GM13976 (cell line): ENCODE measurements at places on chromosomes 7 and 10.
A peak's percentile ranks its signal among the peaks of the same experiment; 100 is the strongest.

GRCh38 chr7:103851357-103851756 lies 138.1 kb downstream of the RELN start:
- peak; percentile 10 for DNase-seq

DNA sequence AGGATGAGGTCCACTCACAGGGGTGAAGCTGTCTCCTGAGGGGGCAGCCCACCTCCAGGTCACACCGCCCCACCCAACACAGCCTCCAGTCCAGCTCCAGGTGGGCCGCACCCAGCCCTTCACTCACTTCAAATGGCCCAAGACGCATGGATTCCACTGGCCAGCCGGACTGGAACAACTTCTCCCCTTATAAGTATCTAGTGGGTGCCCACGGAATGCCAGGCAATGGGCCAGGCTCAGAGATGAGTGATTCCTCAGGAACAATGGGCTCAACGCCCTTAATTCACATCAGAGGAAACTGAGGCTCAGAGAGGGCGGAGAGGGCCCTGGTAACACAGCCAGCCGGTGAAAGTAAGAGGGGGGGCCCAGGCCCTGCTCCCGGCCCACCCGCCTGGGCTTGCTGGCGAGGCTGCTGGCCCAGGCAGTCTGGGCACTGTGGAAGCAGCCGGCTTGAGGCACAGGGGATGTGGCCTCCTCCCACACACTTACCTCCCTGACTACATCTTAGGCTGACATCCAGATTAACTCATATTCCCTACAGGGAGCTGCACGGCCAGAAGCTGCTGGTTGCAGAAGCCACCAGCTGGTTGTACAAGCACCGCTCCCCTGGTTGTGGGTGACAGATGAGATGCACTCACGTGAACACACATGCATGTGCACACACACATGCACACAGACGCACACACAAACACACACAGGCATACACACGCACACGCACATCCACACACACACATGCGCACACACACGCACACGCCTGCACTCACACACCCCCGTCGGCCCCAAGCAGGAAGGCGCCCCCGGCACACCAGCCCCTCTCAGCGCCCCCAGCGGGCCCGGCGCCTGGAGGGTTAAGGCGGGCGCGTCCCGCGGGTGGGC lies 1.0 kb upstream of the FAM20C start:
- DNase-seq, result no peak

- no peak for DNase-seq
These were observed 682.8 kb upstream of the NRP1 start for GRCh38 chr10:34017281-34017680.

DNA sequence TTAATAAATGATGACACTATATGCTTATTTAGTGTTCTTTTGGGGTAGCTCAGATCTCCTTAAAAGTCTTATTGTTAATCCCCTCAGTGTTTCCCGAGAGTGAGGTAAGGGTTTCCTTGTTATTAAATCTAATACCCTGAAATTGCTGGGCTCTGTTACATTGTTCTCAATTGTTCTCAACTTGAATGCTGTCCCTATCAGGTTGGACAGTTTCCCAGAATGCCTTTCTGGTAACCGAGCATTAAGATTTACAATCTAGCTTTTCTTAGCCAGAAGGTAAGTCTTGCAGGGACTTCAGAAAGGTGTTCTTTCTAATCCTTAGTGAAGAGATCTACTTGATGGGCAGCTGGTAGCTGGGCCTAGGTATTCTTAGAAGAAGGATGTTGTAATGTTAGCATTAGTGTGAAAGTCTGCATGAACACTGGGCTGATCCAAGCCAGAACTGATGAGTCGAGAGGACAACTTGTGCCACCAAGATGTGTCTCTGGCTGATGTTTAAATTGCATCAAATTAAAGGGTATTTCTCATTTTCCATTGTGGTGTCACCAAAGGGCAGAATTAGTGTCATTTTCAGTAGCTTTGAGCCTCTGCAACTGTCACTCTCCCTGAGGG lies 89.9 kb downstream of the SND1 start:
- DNase-seq, result no peak

GRCh38 chr7:157008206-157009169 lies 2.0 kb downstream of the MNX1 start:
- no peak for DNase-seq

GRCh38 chr7:122988333-122988732 lies 7.2 kb downstream of the TAS2R16 start:
- no peak for DNase-seq

GRCh38 chr7:518630-519483 lies 789 bp downstream of the PDGFA start:
- DNase-seq, result peak; percentile 73
